ENCODE measurements at places on chromosomes 7 and 10.

- DNase-seq, result no peak
Measured at GRCh38 chr10:35413985-35414861, 77.9 kb downstream of the CCNY start.

DNA sequence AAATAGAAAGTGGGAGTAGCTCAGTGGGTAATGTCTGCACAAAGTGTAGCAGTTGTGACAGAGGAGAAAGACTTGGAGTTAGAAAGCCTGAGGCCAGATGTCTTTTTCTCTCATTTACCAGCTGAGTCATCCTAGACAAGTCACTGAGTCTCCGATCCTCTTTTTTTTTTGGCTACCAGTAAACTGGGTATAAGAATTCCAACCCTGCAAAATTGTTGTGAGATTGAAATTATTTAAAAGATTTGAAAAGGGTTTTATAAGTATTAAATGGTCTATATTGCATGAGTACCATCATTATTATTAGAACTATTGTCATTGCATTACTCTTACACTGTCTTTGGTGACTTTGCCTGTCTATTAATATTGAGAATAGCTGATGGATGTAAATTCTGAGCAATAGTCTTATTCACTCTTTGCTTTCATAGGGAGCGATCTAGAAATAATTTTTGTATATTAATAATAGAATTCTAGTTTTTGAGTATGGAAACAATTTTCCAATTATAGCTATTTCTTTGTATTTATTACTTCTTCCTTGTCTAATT lies 74.0 kb downstream of the ARID5B start:
- DNase-seq, result no peak

GRCh38 chr10:132492323-132493025 lies 45.1 kb upstream of the INPP5A start:
- DNase-seq, result no peak

GRCh38 chr7:44145969-44146911 lies 5.1 kb upstream of the MYL7 start:
- DNase-seq, result peak; percentile 81

DNA sequence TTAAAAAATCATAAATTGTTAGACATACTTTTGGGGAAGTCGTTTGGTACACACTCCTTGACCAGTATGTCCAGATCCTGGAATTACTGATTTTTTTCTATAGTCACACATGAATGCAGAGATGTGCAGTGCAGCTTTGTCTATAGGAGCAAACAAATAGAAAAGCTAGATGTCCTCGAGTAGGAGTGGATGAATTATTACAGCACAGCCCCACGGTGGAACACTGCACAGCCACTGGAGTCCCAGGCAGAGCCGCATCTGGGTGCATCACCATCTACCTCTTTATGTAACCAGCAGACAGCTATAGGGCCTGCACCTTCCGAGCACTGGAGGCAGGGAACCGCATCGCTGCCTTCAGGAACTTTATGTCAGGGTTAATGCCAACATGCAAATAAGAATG lies 17.0 kb upstream of the RET start:
- DNase-seq, result no peak

DNA sequence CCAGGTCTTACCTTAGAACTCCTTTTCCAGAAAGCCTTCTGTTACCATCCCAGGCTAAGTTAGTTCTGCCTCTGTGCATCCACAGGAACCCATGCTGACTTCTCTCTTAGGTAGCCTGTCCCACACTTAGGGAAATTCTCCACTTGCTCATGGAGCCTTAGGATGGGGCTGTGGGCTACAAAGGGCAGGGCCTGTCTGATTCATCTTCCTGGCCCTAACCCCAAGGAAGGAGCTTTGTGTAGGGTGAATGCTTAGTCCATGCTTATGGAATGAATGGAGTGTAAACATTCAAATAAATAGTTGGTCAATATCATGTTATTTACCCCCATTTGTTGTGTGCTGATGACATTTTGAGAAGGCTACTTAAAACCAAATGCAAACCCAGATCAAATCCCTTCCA lies 54.7 kb downstream of the EMX2 start:
- no peak for DNase-seq

DNA sequence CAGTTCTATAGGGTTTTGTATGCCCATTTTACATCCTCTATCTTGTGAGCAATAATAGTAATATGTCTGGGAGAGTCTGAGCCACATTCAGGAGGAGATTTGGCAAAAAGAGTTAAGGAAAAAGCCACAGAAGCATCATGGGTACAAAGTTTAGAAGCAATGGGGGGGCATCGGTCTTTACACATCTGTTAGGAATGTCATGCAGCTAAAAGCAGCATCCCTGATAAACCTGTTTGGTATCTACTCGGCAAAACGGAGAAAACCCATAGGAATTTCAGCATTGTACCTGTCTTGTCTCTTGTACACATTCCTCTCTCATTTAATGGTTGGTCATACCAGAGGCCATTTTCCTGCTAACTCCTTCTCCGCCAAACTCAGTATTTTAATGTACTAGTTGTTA lies 12.5 kb upstream of the HERPUD2 start:
- DNase-seq, result no peak

All from activated effector memory CD4-positive, alpha-beta T cell treated with anti-CD3 and anti-CD28 coated beads, Interleukin-2, amount 50 U/mL, for 16 hours (primary cell).